GM23338 (cell line): ENCODE measurements at places on chromosomes 3 and 15. TPM values are rescaled to one million over a fixed set of nuclear protein-coding genes. Genes with fewer than 3 reads are reported as not detected.

GRCh38 chr3:16548721-16549120 is 35.2 kb upstream of the RFTN1 start:
- no peak for DNase-seq

DNA sequence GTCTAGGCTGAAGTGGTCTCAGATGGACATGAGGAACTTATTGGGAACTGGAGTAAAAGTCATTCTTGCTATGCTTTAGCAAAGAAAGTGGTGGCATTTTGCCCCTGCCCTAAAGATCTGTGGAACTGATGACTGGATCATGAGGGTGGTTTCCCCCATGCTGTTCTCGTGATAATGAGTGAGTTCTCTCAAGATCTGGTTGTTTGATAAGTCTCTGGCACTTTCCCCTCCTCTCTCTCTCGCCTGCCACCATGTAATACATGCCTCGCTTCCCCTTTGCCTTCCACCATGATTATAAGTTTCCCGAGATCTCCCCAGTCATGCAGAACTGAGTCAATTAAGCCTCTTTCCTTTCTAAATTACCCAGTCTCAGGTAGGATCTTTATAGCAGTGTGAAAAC is 11.5 kb upstream of the MLF1 start:
- DNase-seq: no peak

DNA sequence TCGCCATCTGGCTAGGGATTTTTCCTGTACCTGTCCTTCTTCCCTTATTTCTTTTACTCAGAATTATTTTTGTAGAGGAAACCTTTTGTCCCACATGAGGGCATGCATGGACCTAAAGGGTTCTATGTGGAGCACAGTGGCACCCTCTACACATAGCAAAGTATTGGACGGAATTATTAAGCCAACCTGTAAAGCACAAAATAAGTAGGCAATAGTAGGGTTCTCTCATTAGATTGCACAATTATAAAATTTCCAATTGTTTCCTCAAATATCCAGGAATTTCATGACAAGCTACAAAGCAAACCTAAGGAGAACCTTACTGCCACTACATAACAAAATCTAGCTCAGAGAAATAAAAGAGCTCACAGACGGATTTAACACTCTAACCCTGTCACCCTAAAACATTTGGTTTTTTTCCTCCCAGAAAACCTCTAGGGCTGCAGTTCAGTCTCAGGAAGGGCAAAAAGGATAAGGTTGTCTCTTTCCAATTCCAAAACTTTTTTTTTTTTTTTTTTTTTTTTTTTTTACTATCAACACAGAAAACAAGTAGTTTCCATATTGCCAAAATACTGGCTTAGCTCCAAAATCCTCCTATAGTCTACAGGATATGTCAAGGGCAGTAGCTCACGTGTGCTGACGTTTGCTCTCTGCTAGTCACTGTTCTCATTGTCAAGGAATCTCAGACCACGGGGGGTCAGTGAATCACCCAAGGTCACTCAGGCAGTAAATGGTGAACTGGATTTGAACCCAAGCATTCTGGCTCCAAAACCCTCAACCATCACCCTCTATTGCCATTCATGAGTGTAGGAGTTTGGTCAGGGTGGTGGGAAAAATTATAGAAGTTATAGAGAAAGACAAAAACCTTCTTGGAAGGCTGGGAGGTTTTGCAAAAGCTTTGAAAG is 52.3 kb downstream of the NCEH1 start:
- DNase-seq: no peak

GRCh38 chr3:58839187-58839586 is 172.6 kb upstream of the FAM3D start:
- no peak for DNase-seq

GRCh38 chr3:99419116-99419515 is 219.3 kb upstream of the COL8A1 start:
- no peak for DNase-seq

GRCh38 chr15:89864958-89865739 is 28.6 kb downstream of the AP3S2 start:
- DNase-seq: no peak

DNA sequence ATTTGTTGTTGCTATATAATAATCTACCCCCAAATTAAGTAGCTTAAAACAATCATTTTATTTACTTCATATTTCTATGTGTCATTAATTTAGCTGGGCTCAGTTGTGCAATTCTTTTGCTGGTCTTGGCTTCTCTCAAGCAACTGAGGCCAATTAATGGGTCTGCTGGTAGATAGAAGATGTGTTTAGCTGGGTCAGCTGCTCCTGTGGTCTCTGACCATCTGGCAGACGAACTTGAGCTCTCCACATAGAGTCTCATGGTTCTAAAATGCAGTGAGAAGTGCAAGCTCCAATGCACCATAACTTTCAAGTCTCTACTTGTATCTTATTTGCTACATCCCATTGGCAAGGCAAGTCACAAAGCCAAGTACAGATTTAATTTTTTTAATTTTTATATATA is 515.6 kb downstream of the ZIC1 start:
- DNase-seq: no peak

DNA sequence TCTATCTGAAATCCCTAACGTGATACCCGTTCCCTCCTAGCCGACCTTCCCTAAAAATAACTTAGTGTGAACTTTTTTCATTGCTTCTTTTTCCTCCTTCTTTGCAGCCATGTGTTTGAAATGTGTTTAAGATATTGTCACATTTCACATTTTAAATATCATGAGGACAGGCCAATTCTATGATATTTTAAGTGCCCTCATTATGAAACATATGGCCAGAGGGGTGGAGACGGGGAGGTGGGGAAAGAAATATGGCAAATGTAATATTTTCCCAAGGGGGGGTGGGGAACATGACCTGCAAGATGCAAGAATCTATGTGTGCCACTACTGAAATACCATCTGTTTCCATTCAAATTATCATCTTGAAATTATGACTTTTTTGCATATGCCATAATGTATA is 1039.2 kb downstream of the AGBL1 start:
- DNase-seq: no peak

GRCh38 chr3:7461202-7461825 is 600.4 kb downstream of the GRM7 start:
- DNase-seq: no peak

GRCh38 chr15:67070150-67070549 is 4.7 kb downstream of the SMAD3 start:
- DNase-seq: no peak

GRCh38 chr3:186929186-186929585 is 1.1 kb upstream of the ST6GAL1 start:
- no peak for DNase-seq

DNA sequence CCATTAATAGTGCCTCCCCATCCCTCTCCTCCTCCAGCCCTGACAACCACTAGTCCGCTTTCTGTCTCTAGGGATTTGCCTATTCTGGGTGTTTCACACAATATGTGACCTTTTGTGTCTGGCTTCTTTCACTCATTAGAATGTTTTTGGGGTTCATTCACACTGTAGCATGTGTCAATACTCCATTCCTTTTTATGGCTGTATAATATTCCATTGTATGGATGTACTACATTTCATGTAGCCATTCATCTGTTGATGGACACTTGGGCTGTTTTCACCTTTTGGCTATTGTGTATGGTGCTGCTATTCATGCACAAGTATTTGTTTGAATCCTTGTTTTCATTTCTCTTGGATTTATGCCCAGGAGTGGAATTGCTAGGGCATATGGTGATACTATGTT is 16.5 kb downstream of the GRK7 start:
- DNase-seq: no peak

GRCh38 chr3:42667096-42667522 is 13.6 kb downstream of the ZBTB47 start:
- DNase-seq: no peak

- DNase-seq: no peak
Measured at GRCh38 chr3:100437721-100438622, 36.6 kb downstream of the LNP1 start.

GRCh38 chr3:41464401-41464800 is 265.1 kb downstream of the CTNNB1 start:
- no peak for DNase-seq

- peak; percentile 95 for DNase-seq
Measured at GRCh38 chr3:45701172-45701867, 12.1 kb downstream of the SACM1L start.

DNA sequence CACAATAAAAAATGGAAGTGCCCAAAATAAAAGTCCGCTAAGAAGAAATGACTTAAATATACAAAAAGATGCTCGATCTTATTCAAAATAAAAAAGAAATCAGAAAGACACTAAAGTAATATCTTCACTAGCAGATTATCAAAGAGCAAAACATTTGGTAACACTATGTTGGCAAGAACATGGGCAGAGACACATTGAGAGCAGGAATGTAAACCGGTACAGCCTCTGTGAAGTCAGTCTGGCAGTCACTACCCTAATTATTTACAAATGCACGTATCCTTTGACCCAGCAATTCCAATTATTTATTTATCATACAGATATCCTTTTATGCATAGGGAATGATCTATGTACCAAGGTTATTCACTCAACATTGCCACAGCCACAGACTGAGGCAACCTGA is 34.5 kb downstream of the TBL1XR1 start:
- no peak for DNase-seq

DNA sequence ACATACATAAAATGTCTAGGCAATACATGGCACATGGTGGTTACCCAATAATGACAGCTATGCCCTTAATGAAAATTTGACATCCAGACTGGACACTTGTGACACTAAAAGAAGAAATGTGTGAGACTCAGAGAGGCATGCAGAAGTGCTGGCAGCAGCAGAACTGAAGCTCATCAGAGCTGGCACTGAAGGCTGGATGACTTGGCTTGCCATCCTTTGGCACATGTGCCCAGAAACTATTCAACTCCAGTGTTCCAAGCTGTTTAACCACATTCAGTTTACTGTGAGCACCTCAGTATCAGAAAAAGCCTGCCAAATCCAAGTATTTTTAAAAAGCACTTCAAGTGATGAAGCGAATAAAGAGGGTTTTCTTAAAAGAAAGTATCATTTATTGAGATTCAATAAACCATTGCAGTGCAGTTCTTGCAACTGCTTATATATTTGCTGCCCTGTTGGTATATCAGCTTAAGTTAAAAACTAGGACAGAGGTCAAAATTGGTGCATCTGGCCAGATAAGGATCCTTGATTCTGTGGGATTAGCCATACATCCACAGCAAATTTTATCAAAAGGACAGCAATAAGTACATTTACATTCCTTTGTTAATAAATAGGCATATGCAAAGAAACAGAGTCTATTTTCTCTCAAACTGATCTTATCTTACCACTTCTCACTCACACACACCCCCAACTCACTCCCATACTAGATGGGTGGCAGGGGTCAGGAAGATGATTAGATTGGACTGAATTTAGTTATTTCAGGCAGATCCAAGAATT is 15.8 kb downstream of the IGSF11 start:
- DNase-seq: no peak

DNA sequence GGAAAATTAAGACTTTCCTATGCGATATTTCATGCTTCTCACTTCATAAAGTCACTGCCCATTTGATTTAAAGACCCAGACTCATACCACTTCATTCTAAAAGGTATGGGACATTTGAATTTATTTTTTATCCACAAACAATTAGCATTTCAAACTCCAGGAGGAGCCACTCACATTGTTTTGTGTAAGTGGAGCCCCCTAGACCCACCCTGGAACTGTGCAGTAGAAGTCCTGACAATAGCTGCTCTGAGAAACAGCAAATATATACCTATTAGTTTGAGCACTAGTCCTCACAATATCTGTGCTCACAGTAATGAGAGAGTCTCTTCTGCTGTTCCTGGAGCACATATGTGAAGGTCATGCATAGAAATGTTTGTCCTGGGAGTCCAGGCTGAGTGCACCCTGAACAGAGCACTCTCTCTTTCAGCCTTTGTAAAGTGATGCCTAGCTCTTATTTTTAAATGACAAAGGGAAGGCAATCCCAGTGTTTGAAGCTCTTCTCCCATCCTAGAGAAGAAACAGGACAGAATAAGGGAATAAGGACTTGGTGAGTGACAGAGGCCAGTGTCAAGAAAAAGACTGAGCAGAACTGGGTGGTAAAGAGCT is 127.5 kb upstream of the STRIT1 start:
- DNase-seq: peak; percentile 48

DNA sequence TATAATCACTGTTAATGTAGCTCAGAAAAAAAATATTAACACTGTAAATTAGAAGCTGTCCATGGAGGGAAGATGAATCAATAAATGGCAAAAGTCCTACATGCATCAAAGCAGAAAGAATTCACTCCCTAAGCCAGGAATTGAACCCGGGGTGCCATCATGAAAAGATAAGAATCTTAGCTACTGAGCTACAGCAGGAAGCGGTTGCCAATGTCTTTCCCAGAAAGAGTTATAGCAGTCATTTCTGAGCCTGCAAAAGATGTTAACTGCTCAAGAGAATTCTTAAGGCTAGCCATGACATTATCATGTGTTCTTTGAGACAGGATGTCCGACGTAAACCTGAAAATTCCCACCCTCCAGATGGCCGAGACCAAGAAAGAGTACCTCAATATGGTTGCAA is 47.4 kb upstream of the MKRN3 start:
- DNase-seq: no peak

DNA sequence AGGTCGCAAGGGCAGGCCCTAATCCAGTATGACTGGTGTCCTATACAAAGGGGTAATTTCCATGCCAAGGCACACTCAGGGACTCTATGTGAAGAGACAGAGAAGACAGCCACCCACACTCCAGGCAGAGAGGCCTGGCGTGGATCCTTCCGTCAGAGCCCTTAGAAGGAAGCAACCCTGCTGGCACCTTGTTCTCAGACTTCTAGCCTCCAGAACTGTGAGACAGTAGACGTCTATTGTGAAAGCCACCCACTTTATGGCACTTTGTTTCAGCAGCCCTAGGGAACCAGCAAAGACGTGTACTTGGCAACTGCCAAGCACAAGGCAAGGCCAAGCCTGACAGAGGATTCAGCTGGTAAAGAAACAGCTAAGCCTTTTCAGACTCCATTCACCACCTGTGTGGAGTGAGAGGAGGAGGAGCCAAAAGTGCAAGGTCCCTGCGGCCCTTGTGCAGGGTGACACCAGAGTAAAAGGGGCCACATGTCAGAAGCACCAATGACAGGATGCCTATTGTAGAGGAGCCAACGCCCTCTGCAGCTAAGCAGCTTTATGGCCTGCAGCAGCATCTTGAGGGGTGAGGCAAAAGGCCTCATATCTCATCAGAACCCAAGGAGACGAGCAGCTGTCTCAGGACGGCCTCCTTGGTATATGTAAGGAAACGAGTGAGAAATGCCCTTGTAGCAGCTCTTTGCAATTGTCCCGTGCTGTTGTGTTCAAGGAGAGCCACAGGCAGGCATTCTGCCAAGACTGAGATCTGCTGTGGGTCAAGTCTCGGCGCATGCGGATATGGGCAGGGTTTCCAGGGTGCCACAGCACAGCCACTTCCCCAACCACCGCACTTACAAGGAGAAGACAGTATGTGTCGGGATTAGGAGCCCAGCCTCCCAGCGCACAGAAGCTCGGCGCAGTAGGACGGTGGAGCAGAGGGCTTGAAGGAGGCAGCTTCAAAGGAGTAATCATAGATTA is 121.5 kb upstream of the LIPC start:
- DNase-seq: no peak

Gene BUB1B
- total RNA-seq: 113 and 160 TPM in 2 replicates

Gene POLQ
- total RNA-seq: 14.7 and 20.6 TPM in 2 replicates

Gene CPA3
- not detected in 2 replicates for total RNA-seq

Gene KY
- total RNA-seq: not detected in 2 replicates

Gene SERINC4
- total RNA-seq: not detected in 2 replicates

Gene KCNH8
- total RNA-seq: 2.0 and 3.4 TPM in 2 replicates

Gene MINAR1
- 1.4 and 1.7 TPM in 2 replicates for total RNA-seq

Gene NSUN3
- 8.7 and 10.6 TPM in 2 replicates for total RNA-seq

Gene CHRM5
- total RNA-seq: not detected in 2 replicates

Gene TM6SF1
- 0.80 and 1.8 TPM in 2 replicates for total RNA-seq

Gene ATP13A5
- total RNA-seq: not detected in 2 replicates
